ENCODE measurements at places on chromosomes 11 and 22.

DNA sequence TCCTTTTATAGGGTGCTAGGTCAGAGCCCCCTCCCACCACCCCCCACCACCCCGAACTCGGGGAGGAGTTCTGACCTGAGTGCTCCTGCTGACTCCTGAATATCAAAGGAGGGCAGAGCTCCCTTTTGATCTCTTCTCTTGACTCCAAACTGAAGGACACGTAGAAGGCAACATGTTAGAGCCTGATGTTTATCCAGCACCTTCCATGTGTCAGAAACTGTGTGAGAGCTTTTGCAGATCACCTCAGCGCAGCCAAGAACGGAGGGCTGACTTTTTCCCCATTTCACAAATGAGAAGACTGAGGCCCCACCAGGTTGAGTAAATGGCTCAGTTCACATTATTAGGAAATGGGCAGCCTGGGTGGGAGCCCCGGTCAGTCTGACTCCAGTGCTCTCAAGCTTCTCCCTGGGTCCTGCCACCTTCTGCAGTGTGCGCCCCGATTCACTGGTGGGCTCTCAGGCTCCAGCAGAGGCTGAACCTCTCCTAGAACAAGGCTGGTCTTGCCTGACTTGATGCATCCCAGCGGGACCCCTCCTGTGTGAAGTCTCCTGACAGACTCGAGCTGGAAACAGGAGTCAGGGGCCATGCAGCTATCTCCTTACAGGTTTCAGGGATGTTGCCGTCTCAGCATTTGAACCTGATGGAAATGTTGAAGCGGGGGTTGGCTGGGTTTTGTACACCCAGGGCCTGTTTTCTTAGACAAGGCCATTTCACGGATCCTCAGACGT, 98.5 kb downstream of the TSPAN18 start:
- DNase-seq: no peak

- no peak for DNase-seq
These were observed 949 bp downstream of the TP53AIP1 start for GRCh38 chr11:128941573-128942271.

- DNase-seq: no peak
These were observed 1.9 kb upstream of the NLRP10 start for GRCh38 chr11:7967097-7967496.

DNA sequence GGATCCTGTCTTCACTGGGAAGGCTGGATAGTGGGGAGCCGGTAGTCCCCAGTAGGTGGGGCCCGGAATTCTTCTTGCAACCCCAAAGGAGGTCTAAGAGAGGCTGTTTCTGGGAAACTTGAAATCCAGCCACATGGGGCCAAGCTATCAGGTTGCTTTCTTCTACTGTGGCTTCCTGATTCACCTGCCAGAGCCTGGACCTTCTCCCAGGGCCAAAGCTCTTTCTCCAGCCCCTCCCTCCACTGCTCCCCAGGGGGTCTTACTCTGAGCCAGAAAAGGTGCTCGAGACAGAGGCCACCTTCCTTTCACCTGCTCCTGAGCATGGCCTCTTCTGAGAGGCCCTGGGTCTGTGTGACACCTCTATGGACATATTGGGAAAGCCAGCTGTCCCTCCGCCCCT, 9.1 kb downstream of the TST start:
- DNase-seq: no peak

- DNase-seq: no peak
These were observed 1333.9 kb downstream of the BRD1 start for GRCh38 chr22:48493733-48494132.

DNA sequence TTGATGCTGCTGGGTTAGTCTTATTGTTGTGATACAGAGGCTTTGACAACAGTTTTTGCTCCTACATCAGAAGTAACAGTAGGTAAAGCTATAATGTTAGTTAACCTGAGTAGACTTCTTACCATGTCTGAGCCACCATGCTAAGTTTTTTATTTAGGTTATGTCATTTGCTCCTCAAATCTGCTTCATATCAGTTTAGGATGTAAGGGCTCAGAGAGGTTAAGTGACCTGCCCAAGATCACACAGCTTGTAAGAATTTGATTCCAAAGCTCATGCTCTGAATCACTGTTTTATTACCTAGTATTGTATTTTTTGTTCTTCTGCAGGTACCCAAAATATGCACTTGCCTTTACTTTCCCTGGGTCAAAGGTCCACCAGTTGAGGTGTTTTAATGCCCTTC, 161.7 kb downstream of the COMMD9 start:
- no peak for DNase-seq

DNA sequence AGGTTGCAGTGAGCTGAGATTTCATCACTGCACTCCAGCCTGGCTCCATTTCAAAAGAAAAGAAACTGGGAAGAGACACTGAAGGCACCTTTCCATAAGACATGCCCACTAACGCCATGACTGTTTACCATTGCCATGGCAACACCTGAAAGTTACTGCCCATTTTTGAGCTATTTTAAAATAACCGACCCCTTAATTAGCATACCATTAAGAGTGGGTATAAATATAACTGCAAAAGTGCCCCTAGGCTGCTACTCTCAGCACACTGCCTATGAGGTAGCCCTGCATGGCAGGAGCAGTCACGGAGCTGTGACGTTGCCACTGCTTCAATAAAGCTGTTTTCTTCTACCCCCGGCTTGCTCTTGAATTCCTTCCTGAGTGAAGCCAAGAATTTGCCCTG, 9.9 kb upstream of the RNASEH2C start:
- no peak for DNase-seq

GRCh38 chr11:42770444-42771065, 541.2 kb upstream of the API5 start:
- no peak for DNase-seq

GRCh38 chr22:45644714-45645113, 26.9 kb upstream of the ATXN10 start:
- no peak for DNase-seq

- no peak for DNase-seq
These were observed 156.5 kb upstream of the SOX6 start for GRCh38 chr11:16512899-16513241.

- DNase-seq: no peak
These were observed 397.1 kb downstream of the TENM4 start for GRCh38 chr11:79043726-79044125.

DNA sequence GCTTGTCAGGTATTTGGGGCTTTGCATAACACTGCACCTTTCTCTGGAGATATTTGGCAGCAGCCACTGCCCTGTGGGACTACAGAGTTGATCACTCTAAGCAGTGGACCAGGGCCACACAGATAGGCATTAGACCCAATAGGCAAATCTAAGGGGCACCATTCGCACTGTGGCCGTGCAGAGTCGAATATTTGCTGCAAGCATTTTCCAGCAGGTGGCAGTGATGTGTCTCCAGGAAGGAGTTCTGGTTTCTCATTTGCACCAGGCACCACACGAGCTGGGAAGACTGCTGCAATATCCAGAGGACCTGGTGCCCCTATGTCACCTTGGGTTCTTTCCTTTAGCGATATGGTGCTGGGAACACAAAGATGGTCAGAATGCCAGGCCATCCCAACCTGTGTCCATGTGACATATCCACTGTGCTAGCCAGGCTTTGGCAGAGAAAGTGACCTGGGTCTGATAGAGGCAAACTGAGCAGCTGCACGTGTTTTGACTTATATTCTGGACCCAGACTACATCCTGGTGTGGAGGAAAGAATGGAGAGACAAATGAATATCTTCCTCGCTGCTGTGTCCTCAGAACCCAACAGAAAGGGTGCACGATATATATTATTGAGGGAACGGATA, 318.7 kb downstream of the BUD13 start:
- DNase-seq: peak; percentile 6

GRCh38 chr22:37353839-37354238, 71.5 kb downstream of the CYTH4 start:
- no peak for DNase-seq

DNA sequence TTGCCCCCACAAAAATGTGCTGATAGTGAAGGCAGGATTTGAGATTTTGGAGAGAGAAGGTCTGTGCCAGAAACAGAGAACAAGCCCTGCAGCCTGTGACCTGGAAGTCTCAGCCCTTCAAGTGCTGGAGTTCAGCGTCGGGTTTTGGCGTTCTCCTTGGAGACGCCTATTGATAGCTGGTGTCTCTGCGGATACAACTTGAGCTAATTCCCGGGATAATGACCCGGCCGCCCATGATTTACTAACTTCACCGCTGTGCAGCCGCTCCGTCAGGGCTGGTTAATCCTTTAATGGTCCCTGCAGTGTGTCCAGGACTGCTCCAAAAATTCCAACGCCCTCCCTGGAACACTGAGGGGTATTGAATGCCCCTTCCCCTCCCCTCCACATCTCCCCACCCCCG, 76.6 kb downstream of the WT1 start:
- DNase-seq: no peak

- no peak for DNase-seq
These were observed 35.0 kb downstream of the GRIK4 start for GRCh38 chr11:120546312-120547205.

- no peak for DNase-seq
These were observed 15.9 kb downstream of the PRG3 start for GRCh38 chr11:57364851-57365660.

GRCh38 chr11:134118006-134118405, 49.1 kb downstream of the JAM3 start:
- DNase-seq: no peak

- DNase-seq: no peak
These were observed 21.4 kb downstream of the UQCR10 start for GRCh38 chr22:29788339-29789279.

DNA sequence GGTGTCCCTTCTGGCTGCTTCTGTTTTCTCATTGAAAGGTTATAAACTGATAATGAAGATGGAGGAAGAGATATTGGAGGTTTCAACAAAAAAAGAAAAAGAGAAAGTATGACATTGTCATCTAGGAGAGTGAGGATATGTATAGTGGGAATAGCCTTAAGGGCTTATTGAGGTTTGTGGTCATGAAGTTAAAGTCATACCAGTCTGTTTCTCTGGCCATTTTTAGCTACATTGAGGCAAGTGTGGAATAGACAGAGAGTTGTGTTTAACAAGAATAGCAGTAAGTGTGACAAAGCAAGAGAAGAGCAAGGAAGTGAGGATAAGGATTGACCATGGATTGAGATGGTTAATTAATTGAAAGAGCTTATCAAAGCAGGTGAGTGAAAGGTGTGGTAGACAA, 110.4 kb downstream of the ELP4 start:
- DNase-seq: no peak

DNA sequence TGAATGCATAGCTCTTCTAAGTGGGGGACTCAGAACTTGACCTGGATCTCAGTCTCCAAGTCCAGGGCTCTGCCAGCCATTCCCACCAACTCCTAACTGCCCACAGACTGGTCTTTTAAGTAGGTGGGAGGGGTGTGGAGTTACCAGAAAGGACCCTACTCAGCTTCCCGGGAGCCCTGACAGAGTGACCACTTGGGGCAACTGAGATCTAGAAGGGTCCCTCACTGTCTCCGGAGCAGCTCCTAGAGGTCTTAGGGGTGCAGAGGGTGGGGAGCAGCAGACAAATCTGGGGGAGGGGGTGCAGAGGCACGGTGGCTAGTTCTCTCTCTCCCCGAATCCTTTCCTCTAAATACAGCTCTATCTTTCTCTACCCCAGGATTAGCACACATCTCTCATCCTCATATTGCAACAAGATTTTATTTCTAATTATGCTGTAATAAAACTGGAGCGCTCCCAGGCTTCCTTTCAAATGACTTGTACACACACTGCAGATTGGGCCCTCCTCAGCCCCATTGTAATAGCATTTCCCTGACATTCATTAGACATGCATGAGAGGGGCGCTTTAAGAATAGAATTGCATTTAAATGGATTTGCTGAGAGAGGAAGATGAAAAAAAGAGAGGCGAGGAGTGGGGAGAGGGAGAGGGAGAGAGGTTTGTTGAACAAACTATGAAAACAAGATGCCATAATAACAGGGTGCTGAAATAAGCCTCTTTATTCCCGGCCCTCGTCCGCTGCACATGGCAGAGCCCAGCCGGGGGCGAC, 219.0 kb downstream of the CEP164 start:
- no peak for DNase-seq

DNA sequence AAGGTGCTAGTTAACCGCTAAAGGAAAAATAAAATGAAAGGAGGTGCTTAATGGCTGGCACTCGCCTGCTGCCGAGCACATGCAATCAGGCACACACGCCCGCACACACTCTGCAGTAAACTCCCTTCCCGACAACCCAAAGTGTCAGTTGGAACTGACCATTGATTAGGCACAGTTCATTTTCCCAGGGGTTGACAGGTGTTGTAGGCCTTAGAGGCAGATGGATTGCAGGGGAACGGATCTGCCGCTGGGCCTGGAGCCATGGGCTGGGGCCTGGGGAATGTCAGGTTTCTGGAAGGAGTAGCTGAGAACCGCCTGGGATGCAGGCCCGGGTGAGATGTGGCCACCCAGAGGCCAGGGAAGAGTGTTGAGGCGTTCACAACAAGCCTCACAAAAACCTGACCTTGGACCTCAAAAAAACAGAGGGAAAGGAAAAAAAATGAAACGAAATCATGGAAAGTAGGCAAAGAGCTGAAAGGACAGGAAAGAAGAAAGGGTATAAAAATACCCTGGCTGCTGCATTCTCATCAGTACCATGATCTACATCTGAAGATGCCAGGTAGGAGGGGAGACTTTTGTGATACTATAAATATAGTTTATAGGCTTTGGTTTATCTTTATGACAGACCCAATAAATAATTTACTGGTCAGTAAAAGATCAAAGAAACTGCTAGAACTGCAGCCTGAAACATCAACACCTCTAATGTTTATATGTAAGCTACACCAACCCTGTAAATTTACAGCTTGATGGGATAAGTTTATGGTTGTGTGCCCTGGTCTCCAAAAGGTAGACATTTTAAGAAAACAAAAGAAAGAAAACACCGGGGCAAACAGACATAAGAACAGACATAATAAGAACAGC, 313.4 kb downstream of the BUD13 start:
- no peak for DNase-seq

GRCh38 chr22:44693756-44694155, 8.2 kb upstream of the PRR5 start:
- DNase-seq: no peak

DNA sequence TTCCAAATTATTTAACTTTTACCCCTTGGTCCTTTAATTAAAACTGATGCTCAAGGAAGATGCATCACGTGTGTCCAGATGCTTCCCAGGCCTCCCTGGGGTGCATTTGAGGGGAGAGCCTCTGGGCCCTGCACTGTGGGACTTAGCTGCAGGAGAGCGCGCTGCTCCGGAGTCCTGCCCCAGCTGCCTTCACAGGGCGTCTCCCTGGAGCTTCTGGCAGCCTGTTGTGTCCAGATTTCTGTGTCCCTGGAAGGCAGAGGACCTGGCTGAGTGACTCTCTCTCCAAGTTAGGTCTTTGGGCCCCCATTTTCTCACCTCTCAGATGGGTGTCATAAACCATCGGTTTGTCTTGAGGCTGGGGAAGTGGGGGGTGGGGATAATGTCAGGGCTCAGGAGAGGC, 3.0 kb downstream of the ARHGAP8 start:
- DNase-seq: no peak

GRCh38 chr11:5700421-5701054, 10.9 kb downstream of the TRIM22 start:
- no peak for DNase-seq

DNA sequence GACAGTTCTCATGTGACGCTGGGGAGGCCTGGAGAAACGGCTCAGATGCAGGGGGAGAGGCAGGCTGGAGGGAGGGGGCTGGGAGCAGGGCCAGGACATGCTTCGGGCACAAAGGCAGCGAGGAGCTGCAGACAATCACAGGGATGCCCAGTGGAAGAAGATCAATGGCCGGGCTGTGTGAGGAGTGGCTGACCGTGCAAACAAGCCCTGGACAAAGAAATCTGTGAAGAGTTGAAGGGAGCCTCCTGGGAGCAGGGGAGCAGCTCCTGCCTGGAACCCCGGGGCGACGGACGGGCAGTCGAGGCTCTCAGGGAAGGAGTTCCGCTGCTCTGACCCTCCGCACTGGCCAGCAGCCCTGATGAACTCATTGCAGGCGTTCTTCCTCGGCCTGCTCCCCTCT, 126.7 kb upstream of the B3GAT1 start:
- no peak for DNase-seq

GRCh38 chr11:45960387-45961095, 38.1 kb downstream of the LARGE2 start:
- DNase-seq: no peak

All from stimulated activated naive CD8-positive, alpha-beta T cell treated with anti-CD3 and anti-CD28 coated beads, Interleukin-15, amount 100 ng/mL, for 72 hours (primary cell).